ENCODE measurements at places on chromosomes 7 and 10. TPM values are rescaled to one million over a fixed set of nuclear protein-coding genes. Genes with fewer than 3 reads are reported as not detected.
A peak's percentile ranks its signal among the peaks of the same experiment; 100 is the strongest.

DNA sequence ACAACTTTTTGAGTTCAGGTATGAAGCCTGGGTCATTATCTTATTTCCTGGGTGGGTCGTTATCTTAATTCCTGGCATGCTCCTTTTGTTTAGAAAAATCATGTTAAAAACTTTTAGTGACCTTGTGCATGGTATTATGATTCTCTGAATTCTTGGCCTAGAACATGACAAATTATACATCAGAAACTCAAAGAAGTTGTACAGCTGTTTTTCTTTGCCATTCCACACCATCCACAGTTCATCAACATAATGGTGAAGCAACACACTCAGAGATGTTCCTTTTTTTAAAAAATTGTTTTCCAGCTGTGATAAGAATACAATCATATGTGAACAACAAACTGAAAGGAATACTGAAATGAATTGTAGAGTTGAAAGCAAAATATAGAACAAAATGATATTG, 149.2 kb upstream of the SEMA3D start:
- H3K27me3 ChIP-seq, result no peaks in the 10 kb centered on the region
- H3K4me1 ChIP-seq, result peaks cover 4% of the 10 kb centered on the region
- no peaks in the 10 kb centered on the region for H3K36me3 ChIP-seq
- H3K4me3 ChIP-seq, result no peak overlapping the region
- DNase-seq, result no peak

- H3K4me3 ChIP-seq, result peak overlapping the region; percentile 54
- no peak for DNase-seq
- peaks cover 57% of the 10 kb centered on the region for H3K4me1 ChIP-seq
- peak overlapping the region; percentile 46 for H3K27ac ChIP-seq
- H3K27me3 ChIP-seq, result no peaks in the 10 kb centered on the region
Measured at GRCh38 chr10:34808801-34809745, 6.0 kb downstream of the PARD3 start.

- no peak for DNase-seq
- H3K36me3 ChIP-seq, result no peaks in the 10 kb centered on the region
- H3K4me1 ChIP-seq, result peaks cover 41% of the 10 kb centered on the region
Measured at GRCh38 chr7:47944536-47945260, 3.6 kb downstream of the PKD1L1 start.

- H3K27me3 ChIP-seq, result no peaks in the 10 kb centered on the region
- no peaks in the 10 kb centered on the region for H3K36me3 ChIP-seq
- H3K4me3 ChIP-seq, result no peak overlapping the region
- H3K27ac ChIP-seq, result peak overlapping the region; percentile 30
Measured at GRCh38 chr10:46052791-46053375, 6.8 kb upstream of the MSMB start.

C7orf33 gene
- total RNA-seq, result not detected

ZPBP gene
- total RNA-seq, result not detected

GPR26 gene
- 1.8 TPM for total RNA-seq
